Hepatocyte (in vitro differentiated cells): ENCODE measurements at places on chromosomes 13 and 19. TPM values are rescaled to one million over a fixed set of nuclear protein-coding genes. Genes with fewer than 3 reads are reported as not detected.
A peak's percentile ranks its signal among the peaks of the same experiment; 100 is the strongest.

DNA sequence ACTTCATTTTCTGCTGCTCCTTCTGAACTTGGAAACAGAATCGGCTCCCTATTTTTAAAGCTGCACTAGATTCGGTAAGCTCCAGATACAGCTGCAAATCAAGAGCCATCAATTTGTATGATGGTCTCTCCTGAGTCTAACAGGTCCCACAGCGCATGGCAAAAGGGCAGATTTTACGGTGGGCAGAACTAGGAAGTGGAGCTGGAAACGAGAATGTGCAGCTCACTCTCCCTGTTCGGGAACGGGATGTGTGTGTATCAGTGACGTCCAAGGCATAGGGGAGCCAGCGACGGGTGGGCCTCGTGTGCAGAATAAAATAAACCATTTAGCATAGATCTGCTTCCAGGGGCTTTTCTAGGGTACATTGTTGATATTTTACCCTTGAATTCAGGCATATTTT is 74.2 kb downstream of the COL4A1 start:
- no peak for DNase-seq

DNA sequence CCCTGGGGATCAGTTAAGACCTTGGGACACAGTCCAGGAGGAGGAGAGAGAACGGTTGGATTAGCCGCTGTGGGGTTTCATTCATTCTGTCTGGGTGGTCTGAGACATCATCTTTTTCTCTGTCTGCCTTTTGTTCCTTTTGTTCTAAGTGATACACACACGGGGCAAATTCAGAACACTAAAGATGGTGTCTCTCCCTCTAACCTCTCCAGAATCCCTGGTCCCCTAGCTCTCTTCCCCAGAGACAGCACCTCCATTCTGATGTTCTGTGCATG is 5.0 kb downstream of the BICRA start:
- no peak for DNase-seq

- DNase-seq, result peak; percentile 46
Observed at GRCh38 chr19:38134540-38135149, 89.4 kb downstream of the DPF1 start.

DNA sequence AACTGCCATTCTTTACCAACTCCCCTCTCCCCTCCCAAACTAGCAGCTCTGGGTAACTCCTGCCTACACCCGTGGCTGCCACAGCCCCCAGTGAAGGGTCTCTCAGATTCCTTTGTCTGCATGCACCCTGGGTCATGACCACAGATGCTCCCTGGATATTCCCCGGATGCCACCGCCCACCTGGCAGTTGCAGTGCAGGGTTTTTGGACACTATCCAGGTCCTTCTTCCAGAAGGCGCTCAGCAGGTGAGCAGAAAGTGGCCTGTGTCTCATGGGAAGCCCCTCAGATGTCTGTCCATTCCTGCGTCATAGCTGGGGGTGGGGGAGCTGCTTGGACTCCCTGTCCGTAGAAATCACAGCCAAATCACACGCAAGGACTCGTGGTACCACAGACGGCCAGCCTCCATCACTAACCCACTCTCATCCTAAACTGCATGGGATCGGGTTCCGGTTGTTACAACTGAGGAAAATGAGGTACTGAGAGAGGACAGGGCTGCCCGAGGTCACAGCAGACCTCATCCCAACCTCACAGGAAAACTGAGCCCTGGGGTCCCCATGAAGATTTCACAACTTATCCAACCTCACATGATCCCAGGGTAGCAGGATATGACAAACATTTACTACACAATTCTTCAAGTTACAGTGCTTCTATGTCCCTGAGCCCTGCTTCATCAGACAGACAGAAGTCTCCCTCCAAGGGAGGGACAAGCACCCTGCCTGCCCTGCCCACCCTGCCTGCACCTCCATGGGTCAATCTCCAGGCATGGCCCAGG is 38.6 kb downstream of the ELL start:
- DNase-seq, result no peak

DNA sequence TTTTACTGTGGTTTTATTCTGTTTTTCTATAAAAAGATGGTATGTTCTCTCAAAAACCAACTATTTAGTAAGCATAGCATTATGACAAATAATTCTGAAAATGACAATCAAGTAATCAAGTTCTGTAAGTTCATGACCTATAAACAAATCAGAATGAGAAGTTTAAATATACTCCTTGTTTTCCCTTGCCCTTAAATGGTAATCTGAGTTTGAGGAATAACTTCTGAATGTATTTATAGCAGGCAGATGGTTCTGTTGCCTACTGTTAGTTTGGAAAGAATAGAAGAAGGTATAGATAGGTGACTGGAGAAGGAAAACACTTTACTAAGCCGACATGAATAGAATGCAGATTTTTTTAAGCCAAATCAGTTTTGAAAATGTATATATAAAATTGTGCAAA is 63.9 kb downstream of the POSTN start:
- DNase-seq, result no peak

GRCh38 chr13:105452895-105453294 is 1082.6 kb downstream of the EFNB2 start:
- no peak for DNase-seq

The MBD3L2 gene
- not detected in 2 replicates for polyA plus RNA-seq

The GPR4 gene
- 0.10 TPM in 1 of 2 replicates, not detected in the other for polyA plus RNA-seq

The NCAN gene
- not detected in 2 replicates for polyA plus RNA-seq

The ADGRE1 gene
- not detected in 2 replicates for polyA plus RNA-seq

The CLDN10 gene
- polyA plus RNA-seq, result 1.5 and 2.4 TPM in 2 replicates

The SLC5A5 gene
- not detected in 2 replicates for polyA plus RNA-seq
